ENCODE measurements at places on chromosomes 5 and 9. TPM values are rescaled to one million over a fixed set of nuclear protein-coding genes. Genes with fewer than 3 reads are reported as not detected.

Gene TMEM174
- not detected for total RNA-seq

Gene BAAT
- 117 TPM for total RNA-seq

Gene FGF1
- total RNA-seq = 0.98 TPM

Gene THG1L
- 14.4 TPM for total RNA-seq

Gene DND1
- total RNA-seq = 2.5 TPM

DNA sequence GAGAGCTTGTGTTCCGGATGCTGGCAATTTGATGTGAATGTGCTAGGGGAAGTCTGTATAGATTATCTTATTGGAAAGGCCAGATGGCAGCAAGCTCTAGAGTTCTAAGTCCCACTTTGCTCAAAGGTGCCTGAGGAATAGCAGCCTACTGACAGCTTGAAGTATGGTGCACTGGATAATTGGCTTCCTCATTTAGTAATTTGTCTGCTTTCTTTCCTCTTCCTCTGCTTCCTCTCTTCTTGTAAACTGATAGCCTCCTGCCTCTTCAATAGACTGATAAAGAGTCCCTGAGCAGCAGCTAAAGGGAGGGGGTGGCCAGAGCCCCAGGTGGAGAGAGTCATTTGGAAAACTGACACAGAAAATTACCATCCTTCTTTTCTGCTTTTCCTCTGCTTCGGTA lies 177.3 kb downstream of the FGF1 start:
- no peak for DNase-seq

DNA sequence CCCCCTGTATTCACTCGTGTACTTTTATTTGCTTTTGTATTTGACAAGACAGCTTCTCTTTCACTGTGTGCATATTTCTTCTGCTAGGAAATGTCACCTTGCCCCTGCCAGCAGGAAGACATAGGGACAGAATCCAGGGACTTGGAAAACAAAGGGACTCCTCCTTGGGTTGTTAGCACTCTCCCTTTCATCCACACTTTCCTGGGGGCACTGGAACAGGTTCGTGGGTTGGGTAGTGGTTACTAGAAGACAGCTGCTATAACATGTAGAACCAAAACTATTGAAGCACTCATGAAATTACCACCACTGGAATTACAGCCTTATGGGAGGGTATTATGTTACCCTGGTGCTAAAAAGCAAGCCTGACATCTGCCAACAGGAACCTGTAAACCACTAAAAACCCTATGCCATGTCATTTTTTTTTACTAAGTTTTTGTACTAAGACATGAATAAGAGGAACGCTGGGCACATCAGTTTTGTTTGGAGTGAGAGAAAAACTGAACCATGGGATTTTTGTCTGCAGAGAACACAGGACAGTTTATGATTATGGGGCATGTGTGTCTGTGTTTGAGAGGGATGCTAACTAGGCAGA lies 4.7 kb upstream of the CCL28 start:
- no peak for DNase-seq

DNA sequence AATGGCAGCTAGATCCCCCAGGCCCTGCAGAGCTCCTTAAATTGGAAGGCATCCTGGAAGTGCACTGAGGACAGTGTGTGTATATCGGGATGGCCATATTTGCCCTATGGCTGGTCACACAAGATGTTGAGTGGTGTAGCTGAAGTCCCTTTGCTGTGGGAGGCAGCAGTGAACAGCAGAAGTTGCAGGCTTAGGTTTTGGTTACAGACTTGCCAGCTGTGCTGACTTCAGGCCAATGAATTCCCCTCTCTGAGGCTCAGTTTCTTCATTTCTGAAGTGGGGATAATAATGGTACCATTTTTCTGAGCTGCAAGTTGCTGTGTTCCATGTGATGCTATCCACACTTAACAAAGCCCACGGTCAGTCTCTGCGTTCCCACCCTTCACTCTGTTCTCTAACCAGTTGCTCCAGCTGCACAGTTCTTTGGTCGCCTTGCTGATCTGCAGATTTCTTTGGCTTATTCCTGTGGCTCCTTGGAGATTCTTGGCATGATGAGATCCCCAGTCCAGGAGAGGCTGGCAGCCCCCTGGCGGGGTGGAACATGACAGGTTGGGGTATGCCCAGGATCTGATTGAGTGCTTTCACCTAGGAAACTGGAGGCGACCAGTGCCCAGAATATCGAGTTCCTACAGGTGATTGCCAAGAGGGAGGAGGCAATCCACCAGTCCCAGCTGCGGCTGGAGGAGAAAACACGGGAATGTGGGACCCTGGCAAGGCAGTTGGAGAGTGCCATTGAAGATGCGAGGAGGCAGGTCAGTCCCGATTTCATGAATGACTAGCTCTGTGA lies 6.5 kb upstream of the GLE1 start:
- no peak for DNase-seq

- DNase-seq = no peak
Observed at GRCh38 chr5:139473565-139473964, 2.8 kb downstream of the SMIM33 start.

DNA sequence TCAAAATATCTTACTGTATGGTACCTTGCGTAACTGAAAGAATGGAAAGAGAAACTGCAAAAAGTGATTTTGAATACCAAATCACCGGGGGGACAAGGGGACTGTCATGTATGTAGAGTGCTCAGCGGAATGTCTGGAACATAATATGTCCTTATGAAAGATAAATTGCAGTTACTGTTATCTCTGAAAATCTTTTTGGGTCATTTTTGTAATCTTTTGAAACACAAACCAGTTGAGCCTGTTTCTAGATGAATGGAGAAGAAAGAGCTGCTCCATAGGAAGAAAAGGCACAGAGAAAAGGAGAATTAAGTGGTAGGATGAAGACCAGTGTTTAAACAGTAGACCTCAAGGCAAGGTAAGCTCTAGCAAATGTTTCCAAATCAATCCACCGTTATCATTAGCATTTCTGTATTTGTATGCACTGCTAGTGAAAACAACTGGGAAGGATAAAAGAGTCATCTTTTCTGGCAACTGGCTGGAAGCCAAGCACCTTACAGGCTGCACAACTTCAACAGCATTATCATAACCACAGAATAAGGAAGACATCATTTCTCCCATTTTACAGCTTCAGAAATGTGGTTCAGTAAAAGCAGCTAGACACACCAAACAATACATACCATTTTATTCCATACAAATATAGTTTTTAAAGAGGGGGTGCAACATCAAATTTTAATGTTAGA lies 158.5 kb downstream of the TRPM3 start:
- no peak for DNase-seq

GRCh38 chr9:137302449-137303150 lies 529 bp upstream of the NRARP start:
- DNase-seq = no peak

GRCh38 chr5:134873494-134873893 lies 677 bp upstream of the TXNDC15 start:
- no peak for DNase-seq

- DNase-seq = no peak
Observed at GRCh38 chr5:168165221-168165914, 126.1 kb upstream of the WWC1 start.

GRCh38 chr5:105283134-105283533 lies 1720.5 kb upstream of the NUDT12 start:
- no peak for DNase-seq

DNA sequence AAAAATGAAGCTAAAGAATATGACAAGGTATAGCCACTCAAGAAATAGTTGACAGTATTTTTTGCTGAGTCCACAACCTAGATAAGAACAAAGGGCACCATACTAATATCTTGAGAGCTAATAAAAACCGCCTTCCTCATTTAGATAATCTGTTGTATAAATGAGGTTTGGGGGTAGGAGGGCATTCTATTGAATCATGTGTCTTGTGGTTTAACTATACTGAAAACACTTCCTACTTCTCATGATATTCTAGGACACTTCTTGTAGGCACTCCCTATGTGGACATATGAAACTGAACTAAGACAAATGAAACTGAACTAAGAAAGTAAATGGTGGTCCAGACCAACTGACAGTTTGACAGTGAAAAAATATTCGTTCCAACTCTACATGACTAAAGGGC lies 1268.5 kb upstream of the C9orf72 start:
- no peak for DNase-seq

DNA sequence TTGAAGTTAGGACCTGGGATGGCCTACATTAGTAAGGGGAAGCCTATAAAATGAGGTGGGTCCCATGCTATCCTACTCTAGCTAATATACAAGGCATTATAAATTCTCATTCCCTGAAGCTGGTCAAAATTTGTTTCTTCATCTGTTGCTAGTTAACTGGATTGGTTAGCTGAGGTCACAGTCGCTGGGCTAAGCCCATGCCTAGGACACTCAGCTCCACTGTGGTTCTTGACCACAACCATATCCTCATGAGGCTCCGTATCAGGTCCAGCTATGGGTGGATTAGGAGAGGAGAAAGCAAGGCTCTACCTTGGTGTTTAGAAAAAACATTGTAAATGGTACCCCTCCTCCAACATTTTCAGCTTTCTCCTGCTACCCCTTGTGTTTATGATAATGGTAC lies 52.8 kb upstream of the RAI14 start:
- DNase-seq = no peak

DNA sequence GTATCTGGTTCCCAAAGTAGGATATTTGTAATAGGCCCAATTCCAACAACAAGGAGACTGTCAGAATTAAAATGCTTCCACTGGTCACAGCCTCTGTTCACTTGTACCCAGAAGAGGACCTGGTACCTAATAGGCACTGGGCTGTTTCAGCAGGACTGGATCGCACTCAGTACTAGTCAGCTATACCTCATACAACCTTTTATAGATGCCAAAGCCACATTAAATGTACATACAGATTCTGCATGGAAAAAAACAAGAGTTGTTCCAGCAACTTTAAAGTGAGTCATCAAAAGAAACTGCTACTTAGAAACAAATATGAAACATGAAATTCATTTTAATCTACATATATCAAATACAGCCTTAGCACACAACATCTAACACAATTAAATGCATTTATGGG lies 87.5 kb downstream of the GPR21 start:
- no peak for DNase-seq

DNA sequence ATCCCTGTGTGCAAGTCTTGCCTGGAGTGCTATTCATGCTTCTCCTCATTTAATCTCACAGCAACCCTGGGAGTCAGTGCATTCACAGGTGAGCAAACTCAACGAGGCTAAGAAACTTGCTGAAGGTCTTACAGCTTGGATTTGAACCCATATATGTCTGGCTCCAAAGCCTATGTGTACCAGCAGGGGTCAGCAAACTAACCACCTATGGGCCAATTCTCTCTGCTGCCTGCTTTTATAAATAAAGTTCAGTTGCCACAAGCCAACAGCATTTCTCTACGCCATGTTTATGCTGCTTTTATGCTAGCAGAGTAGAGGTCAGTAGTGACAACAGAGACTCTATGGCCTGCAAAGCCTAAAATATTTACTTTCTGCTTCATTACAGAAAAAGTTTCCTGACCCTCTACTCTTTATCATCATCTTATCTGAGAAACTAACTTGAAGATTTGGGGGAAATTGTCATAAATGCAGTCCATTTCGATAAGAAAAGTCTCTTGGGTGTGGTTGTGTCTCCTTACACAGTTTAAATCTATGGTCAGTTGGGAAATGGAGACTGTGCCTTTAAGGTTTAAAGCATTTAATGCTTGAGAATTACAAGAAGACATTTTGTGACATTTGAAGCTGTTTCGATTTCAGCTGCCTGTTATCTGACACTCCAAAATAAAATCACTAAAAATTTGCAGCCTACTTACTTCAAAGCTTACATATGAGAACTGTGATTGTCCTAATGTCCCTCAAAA lies 137.7 kb downstream of the PRELID2 start:
- DNase-seq = no peak

- no peak for DNase-seq
Observed at GRCh38 chr5:60489377-60489776, 210.6 kb downstream of the DEPDC1B start.

Measured in mucosa of gallbladder (tissue), 1 donor.